Right ventricle myocardium inferior (tissue), 1 donor: ENCODE measurements at places on chromosomes 4 and X. TPM values are rescaled to one million over a fixed set of nuclear protein-coding genes. Genes with fewer than 3 reads are reported as not detected.

Gene AFAP1
- 8.0 TPM for total RNA-seq

Gene HELT
- not detected for total RNA-seq

Gene REPS2
- total RNA-seq, result 10.1 TPM

DNA sequence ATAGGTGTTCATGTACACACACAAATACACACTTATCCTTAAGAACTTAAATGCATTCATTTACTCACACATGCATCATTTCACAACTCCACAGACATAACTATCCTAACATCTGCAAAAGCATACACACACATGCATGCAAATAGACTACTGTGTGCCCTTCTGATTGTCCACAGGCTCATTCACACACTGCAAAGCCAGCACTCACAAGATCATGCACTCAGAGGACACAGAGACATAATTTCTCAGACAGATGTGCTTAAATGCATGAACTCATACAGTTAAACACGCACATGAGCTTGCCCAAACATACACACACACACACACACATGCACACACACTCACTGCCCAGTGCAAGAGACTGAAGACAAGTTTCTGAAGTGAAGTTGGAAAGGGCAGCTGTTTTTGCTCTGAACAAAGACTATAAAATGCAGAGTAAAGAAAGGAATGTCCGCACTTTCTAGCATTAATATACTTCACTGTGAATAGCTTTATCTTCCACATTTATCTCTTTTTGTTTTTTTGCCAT lies 1018.0 kb upstream of the HS3ST1 start:
- no peak for DNase-seq

DNA sequence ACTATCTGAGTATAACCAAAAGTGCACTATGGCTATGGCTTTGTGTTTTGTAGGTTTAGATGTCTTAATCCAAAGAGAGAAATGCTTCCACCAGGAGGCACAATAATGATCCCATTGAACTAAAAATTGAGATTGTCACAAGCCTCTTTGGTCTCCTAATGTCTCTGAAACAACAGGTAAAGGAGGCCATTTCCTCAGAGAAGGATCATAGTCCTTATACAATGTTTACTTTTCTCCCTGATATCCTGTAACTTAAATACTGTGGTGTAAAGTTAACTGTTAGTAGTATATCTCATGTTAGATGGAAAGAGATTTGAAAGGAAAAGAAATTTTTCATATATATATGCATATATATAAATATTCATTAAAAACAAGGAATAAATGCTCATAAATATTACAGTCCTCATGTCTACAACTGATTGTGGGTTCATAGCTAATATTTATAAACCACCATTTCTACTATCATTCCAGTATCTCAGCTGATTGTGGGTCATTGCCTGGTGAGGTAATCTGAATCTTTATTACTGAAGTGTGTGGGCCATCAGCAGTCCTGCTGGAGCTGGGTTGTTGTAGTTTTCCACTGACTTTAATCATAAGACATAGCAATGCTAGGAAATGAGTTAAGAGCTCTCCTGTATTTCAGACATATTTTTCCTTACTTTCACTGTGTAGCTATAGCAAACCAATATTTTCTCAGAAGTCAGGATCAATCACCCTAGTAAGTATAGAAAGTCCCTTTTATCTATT lies 1230.4 kb downstream of the PCDH18 start:
- no peak for DNase-seq

DNA sequence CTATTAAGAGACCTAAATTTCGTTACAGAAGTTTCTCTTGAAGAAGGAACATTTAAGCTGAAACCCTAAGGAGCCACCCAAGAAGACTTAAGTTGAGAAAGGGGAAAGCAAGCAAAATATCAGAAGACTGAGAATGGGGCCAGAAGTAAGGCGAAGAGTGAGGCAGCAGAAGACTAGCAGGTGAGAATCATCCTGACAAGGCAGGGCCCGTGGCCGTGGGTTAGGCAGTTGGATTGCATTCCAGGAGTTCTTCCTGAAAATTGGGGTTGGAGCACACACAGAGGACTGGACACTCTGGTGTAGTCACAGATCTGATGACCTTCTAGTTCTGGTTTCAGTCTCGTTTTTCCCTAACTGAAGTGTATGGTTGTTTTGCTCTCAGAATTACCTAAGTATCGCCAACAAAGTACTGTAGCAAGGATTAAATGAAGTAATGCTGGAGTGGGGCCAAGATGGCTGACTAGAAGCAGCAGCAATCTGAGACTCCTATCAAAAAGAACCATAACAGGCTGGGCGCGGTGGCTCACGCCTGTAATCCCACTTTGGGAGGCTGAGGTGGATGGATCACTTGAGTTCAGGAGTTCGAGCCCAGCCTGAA lies 94.4 kb upstream of the GUCY1A1 start:
- no peak for DNase-seq

GRCh38 chr4:7330031-7330596 lies 104.6 kb downstream of the PSAPL1 start:
- DNase-seq, result peak; percentile 41

- no peak for DNase-seq
These were observed 835 bp downstream of the TMEM185A start for GRCh38 chrX:149630681-149631233.
